ENCODE measurements at places on chromosomes 11 and 22. TPM values are rescaled to one million over a fixed set of nuclear protein-coding genes. Genes with fewer than 3 reads are reported as not detected.

GRCh38 chr11:16347928-16348685 is 8.2 kb downstream of the SOX6 start:
- DNase-seq: no peak

DNA sequence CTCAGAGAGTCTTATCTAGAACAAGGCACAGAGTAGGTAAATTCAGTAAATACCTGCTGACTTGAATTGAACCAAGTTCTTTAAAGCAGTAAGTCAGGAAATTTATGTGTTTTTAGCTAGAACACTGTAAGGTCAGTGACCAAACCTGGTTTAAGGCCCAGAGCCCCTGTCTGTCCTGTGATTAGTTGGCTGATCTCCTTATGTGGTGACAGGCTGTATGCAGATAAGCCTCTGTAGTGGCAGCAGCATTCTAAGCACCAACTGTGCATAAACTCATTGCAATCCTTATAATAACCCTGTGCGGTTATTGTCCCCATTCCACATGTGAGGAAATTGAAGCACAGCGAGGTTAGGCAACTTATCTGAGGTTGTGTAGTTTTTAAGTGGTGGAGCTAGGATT is 40.5 kb downstream of the FBXO7 start:
- DNase-seq: no peak

- no peak for DNase-seq
These were observed 5.0 kb upstream of the ZDHHC5 start for GRCh38 chr11:57662893-57663292.

DNA sequence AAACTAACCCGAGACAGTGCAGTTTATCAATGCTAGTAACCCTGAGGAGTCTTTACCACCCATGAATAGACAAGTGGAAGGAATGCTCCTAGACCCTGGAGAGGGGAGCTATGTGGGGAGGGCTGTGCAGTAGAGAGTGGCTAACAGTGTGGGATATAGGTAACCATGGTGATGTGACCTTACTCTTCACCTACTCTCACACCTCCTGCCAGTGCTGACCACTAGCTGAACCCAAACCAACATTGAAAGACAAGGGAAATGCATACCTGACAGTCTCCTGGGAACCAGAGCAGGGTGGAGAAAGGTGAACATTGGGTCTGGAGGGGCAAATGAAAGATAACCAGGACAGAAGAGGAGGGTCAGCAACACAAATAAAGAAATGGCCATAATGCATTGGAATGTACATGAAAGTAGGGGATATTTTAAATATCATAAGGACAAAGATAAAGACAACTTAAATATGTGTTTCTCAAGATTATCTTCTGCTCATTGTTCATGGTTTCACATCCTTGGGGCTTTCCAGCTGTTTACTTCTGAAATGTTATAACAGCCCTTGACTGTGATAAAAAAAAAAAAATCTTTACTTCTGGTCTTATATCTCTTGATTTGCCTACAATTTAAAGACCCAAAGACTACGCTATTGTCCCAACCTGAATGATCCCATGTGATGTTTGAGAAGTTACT is 983.3 kb upstream of the TENM4 start:
- no peak for DNase-seq

The DUSP8 gene
- 45.9 TPM for total RNA-seq

Data from naive thymus-derived CD4-positive, alpha-beta T cell (primary cell).